ENCODE measurements at places on chromosomes 7 and 10. TPM values are rescaled to one million over a fixed set of nuclear protein-coding genes. Genes with fewer than 3 reads are reported as not detected.
A peak's percentile ranks its signal among the peaks of the same experiment; 100 is the strongest.

Gene OR2A25
- total RNA-seq = not detected

DNA sequence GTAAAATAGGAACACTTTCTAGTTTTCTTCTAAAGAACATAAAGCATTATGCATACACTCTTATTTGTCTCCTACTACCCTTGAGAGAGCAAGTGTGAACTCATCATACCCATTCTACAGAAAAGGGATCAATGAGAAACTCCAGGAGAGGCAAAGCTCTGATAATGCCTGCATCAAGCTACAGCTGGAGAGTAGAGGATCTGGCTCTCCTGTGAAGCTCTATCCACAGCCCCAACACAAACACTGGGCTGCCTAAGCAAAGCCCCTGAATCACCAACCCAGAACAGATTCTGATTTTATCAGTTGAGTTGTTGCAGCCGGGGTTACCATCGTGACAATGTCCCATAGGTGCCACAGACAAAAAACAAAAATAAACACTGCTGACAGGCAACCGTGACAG is 74.9 kb downstream of the NUDCD3 start:
- peak; percentile 61 for DNase-seq

GRCh38 chr7:55013851-55014250 is 5.0 kb upstream of the EGFR start:
- no peak for DNase-seq

Gene CLRN3
- not detected for total RNA-seq

DNA sequence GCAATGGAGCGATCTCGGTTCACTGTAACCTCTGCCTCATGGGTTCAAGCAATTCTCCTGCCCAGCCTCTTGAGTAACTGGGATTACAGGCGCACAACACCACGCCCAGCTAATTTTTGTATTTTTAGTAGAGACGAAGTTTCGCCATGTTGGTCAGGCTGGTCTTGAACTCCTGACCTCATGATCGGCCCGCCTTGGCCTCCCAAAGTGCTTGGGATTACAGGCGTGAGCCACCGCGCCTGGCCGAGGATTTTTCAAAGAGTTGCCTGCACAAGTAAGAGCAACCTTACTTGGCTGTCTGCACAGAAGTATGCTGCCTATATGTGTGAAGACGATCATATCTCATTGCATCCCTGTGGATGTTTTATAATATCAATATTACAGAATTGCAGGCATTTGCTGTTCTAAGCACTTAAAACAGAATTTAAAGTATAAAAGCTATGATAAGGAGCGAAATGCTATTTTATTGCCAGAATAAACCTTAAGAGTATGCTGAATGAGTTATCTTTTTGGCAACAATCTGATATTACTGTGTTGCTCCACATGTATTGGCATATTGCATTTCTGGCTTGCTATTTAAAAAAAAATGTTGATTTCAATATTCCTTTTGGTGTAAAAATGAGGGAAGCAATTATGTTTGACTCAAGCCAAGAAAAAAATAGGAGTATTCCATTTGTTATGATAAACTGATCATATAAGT is 379.4 kb upstream of the SEMA3D start:
- DNase-seq = no peak

DNA sequence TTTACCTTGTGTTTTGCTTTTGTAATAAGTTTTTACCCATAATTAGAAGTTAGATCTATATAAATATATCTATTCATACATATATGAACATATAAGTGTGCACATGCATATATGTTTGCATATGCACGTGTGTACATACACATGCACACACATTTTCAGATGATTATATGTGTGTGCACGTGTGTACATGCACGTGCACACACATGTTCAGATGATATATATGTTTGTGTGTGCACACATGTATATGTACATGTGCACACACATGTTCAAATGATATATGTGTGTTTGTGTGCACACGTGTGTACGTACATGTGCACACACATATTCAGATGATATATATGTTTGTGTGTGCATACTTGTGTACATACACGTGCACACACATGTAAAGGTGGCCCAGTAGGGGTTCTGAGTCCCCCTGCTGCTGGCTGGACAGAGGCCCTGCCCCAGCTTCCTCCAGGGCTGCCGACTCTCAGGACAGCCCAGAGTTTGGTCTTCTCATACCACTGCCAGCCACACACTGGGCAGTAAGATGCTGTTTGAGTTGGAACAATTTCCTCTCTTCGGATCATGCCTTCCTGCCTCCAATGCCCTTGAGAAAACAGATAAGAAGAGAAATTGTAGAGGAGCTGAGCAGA is 252.3 kb upstream of the PPP2R2D start:
- DNase-seq = no peak

GRCh38 chr10:50431133-50431532 is 179.8 kb upstream of the ASAH2 start:
- DNase-seq = peak; percentile 38

- no peak for DNase-seq
Measured at GRCh38 chr10:132363921-132364593, 32.1 kb downstream of the LRRC27 start.

Gene OPN1SW
- total RNA-seq = not detected

Gene SEMA3D
- 2.4 TPM for total RNA-seq

Gene TUBB8
- not detected for total RNA-seq

Gene RPEL1
- 0.10 TPM for total RNA-seq

Gene BMPER
- total RNA-seq = 7.2 TPM

Gene PTPRN2
- total RNA-seq = 9.0 TPM

DNA sequence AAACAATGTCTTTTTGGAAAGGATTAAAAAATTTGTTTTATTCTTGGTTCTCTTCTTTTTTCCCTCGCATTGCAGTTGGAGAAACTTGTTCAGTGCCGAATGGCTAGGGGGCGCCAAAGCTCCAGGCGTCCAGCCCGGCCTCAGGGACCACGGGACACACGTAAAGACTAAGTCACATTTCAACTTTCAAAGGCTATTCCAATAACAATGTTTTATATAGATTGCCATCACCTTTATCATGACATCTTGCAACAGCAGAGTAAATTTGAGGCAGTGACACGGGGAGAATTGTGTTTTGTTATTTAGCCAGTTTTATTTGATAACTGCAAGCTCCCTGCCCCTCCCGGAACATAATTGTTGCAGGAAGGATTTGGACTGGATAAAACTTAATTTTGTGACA is 2.2 kb upstream of the IGFBP3 start:
- DNase-seq = peak; percentile 68

Gene C7orf33
- not detected for total RNA-seq

DNA sequence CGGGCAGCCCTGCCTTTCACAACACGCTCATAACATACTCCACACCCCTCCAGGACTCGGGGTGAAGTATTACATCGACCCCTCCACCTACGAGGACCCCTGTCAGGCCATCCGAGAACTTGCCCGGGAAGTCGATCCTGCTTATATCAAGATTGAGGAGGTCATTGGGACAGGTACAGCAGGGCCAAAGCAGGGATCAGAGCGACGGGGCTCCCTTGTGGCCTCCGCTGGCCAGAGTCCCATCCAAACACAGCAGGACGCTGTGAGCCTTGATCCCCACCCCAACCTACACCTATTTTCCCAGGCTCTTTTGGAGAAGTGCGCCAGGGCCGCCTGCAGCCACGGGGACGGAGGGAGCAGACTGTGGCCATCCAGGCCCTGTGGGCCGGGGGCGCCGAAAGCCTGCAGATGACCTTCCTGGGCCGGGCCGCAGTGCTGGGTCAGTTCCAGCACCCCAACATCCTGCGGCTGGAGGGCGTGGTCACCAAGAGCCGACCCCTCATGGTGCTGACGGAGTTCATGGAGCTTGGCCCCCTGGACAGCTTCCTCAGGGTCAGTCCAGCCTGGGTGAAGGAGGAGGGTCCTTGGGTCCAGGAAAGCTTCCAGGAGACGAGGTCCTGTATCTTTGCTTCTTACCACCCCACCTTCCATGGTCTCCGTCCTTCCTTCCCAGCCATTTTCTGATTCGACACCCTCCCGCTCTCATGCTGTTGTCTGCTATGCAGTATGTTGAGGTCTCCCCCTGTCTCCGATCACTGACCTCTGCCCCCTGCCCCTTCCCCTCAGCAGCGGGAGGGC is 13.5 kb downstream of the EPHB6 start:
- DNase-seq = no peak

- DNase-seq = peak; percentile 57
Measured at GRCh38 chr10:30827531-30828120, 198.1 kb upstream of the LYZL2 start.

- peak; percentile 90 for DNase-seq
Measured at GRCh38 chr7:55110993-55111361, 92.2 kb downstream of the EGFR start.

- no peak for DNase-seq
Measured at GRCh38 chr7:77353911-77354310, 62.2 kb downstream of the GSAP start.

- DNase-seq = no peak
Measured at GRCh38 chr7:17498230-17498629, 199.8 kb downstream of the AHR start.

- DNase-seq = no peak
Measured at GRCh38 chr7:20409961-20410360, 79.3 kb downstream of the ITGB8 start.

- DNase-seq = no peak
Measured at GRCh38 chr7:29976673-29977415, 12.8 kb downstream of the SCRN1 start.

GRCh38 chr10:95382596-95382995 is 91.8 kb upstream of the PDLIM1 start:
- DNase-seq = no peak

- no peak for DNase-seq
Measured at GRCh38 chr10:132394201-132394811, 2.7 kb upstream of the PWWP2B start.

DNA sequence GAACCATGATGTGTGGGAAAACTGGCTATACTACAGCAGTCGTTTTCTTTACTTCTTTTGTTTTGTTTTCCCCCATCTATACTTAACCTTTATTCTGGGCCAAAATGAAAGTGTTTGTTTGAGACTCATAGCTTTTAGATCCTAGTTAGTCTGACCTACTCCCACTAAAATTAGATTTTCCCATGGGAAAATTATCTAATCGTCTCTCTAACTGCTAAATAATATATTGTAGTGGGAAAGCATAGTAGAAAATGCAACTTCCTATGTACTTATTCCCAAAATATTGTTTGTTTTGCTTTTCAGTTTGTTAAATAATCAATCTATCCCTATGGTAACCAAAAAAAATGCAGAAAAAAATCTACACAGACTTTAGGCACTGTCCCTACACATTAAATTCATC is 96.6 kb downstream of the NOC3L start:
- no peak for DNase-seq
